ENCODE measurements at places on chromosomes 4 and X. TPM values are rescaled to one million over a fixed set of nuclear protein-coding genes. Genes with fewer than 3 reads are reported as not detected.

CTAG2 gene
- polyA plus RNA-seq: not detected

SLC10A6 gene
- polyA plus RNA-seq: 0.76 TPM

DOK7 gene
- 2.1 TPM for polyA plus RNA-seq

HS6ST2 gene
- polyA plus RNA-seq: 22.8 TPM

POU3F4 gene
- 0.04 TPM for polyA plus RNA-seq

GLRA3 gene
- not detected for polyA plus RNA-seq

DRD5 gene
- polyA plus RNA-seq: not detected

- no peak for DNase-seq
These were observed 149.1 kb downstream of the PAPSS1 start for GRCh38 chr4:107570952-107571351.

- DNase-seq: no peak
These were observed 34.0 kb upstream of the PACRGL start for GRCh38 chr4:20666012-20666860.

DNA sequence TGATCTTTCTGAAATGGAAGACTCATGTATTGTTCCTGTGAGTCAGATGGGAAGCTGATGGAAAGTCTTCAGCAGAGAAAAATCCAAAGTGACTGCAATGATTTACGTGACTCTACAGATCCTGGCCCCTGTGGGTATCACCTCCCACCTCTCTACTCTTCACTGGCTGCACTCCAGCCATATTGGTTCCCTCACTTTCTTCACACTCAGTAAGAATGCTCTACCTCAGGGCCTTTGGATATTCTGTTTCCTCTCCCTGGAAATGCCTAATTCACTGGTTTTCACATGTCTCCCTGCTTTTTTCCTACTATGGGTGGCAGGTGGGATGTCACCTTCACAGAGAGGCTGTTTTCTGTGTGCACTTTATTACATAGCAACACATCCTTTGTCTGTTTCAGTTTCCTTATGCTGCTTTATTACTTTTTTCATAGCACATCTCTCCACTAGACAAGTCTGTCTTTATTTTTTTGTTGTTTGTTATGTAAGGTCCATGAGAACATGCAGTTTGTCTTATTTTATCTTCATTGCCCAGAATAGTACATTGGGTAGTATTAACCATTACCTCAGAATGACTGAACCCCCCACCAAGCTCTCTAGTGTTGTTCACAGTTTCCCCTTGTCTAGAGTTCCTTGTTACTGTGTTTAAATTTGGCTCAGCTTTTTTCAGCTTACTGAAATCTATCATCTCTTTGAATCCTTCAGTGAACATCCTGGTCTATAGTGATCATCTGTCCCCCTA, 57.6 kb upstream of the CLNK start:
- no peak for DNase-seq

DNA sequence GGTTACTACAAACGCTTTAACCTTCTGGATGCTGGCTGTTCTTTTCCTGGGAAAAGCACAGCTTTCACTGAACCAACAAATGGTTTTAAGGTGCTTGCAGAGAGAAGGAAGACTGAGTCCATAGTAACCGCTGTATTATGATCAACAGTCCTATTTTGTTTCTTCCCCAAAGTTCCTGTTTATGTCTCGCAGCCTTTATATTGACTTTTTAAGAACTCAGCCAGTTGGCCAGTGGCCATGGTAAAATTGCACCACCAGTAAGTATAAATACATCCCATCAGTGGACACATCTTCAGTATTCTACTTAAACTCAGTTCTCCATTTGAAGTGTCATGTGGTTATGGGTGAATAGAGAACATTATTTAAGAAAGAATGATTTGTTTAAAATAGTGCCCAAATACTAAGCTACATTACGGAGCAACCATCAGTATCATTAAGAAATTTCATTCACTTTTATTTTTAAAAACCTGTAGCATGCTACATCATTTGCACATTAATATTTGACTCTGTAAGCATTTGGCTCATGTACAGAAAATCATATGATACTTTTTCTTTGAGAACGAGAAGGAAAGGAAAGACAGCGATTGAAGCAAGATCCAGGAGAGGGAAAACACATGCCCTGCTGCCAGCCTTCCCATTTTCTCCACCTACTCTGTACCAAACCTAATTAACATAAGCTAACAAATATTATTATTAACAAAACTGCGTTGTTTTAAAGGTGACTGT, 287.0 kb downstream of the ARHGAP24 start:
- peak; percentile 93 for DNase-seq

DNA sequence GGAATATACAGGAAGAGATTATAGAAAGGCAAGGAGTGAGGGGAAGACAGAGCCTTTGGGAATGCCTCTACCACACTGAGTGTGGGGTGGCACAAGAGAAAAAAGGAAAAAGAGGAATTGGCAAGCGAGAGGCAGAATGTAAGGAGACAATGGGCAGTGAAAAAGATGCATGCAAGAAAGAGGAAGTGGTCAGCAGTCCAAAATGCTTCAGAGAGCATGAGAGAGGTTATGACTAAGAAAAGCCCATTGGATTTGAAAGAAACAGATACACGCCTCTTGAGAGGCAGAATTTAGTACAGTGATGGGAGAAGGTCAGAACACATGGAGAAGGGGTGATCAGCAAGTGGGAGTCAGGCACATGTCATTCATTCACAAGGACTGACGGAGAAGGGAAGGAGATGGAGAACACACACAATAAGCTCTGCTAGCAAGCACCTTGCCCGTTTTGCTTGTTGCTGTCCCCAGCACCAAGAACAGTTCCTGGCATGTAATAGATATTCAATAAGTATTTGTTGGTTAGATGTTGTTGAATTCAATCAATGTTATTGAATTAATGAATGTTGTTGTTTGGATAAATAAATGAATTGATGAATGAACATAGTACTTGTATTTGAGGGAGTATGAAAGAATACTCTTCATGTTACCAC, 6.3 kb downstream of the DCHS2 start:
- DNase-seq: no peak

- no peak for DNase-seq
These were observed 52.2 kb upstream of the HGFAC start for GRCh38 chr4:3389233-3390215.

- DNase-seq: peak; percentile 43
These were observed 104.0 kb downstream of the PHEX start for GRCh38 chrX:22135994-22136684.

DNA sequence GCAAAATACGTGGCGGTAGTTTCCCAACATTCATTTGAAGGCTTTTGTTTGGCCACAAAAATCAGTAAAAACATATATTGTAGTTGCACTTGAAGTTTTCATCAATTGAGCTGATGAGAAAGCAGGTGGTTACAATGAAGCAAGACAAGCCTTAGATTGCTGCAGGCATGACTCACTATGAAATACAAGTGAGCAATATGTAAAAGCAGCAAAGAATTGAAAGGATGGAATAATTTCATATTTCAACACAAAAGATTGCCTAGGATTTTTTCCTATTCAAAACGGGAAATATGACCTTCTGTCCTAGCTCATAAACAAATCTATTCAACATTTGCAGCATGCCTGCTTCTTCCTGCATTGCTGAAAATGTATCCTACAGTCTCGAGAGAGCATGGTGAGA, 190.9 kb upstream of the BANK1 start:
- no peak for DNase-seq

DNA sequence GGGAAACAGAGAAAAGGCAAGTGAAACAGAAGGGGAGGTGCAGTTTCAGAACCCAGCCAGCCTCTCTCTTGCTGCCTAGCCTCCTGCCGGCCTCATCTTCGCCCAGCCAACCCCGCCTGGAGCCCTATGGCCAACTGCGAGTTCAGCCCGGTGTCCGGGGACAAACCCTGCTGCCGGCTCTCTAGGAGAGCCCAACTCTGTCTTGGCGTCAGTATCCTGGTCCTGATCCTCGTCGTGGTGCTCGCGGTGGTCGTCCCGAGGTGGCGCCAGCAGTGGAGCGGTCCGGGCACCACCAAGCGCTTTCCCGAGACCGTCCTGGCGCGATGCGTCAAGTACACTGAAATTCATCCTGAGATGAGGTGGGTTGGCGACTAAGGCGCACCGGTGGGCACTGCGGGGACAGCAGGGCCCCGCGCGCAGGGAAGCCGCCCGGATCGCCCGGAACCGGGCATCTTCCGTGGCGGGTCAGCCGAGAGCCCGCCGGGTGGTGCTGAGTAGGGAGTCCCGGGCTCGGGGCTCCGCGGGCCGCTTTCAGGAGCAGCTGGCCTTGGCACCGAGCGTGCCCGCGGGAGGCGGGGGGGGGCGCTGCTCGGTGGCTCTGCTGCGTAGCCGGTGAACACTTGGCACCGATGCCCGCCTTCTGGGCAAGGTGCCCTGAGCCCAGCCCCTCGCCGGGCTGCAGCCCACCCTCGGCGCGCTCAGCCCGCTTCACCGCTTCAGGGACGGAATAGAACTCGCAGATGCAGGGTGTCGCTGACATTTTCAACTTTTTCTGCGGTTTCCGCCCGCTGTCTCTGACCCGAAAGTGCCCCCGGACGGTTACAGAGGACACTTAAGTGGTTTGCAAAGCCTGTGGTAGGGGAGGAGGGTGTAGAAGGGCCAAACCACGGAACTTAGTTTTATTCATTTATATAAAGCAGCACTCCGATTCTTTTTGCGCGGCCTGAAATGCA, at the start of gene CD38:
TSS of gene CD38 (plus strand) at position 40 of the 953 bp plus-strand sequence. CDS start at position 127, 87 bp downstream.
- DNase-seq: no peak

DNA sequence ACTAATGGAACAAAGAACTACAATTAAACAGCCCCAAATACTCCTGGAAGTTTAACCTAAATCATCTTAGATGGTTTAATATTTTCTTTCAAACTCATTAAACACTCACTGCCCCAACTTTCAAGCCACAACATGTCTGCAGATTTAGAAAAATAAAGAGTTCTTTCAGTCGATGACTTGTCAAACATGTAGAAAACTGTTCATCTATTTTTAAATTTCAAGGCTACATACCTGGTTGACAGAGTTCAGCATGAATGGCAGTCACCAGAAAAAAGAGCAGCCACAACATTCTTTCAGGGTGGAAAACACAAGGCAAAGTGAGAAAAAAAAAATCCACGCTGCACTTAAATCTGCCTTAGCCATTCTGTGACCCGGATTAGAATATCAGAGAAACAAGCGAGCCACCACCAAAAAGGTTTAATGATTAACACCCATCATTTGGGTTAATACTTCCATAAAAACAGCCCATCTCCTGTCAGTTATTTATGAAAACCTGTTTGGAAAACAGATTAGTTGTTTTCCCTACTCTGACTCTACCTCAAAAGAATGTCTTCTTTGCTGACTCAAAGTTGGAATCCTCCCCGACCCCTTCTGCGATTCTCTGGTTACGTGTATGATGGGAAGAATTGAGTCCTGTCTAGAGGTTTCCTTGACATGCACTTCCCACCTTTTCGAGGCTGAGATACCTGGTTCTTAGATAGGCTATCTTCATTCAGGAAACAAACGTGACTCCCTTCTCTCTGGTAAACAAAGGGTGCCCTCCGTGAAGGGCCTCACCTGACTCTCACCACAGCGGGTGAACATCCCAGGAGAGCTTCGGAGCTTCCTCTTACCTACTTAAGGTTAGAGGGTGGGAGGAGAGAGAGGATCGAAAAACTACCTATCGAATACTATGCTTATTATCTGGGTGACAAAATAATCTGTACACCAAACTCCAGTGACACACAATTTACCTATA, at the start of gene CLTRN:
TSS of gene CLTRN (minus strand) at position 319 of the 958 bp plus-strand sequence. CDS start at position 289, 30 bp downstream.
- no peak for DNase-seq

GRCh38 chr4:7587433-7588405, 153.0 kb upstream of the PSAPL1 start:
- no peak for DNase-seq

DNA sequence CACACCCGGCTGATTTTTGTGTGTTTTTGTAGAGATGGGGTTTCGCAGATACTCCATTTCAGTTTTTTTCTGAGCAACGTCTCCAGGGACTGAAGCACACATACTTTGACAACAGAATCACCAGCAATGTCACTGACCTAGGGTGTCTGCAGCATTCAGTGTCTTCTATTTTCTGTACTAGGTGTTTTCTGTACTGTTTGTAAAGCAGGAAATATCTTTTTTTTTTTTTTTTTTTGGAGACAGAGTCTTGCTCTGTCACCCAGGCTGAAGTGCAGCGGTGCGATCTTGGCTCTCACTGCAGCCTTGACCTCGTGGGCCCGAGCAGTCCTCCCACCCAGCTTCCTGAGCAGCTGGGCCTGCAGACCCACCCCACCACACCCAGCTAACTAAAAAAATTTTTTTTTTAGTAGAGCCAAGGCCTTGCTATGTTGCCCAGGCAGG, 8.9 kb downstream of the ADD1 start:
- no peak for DNase-seq
